Inflammatory macrophage (primary cell): ENCODE measurements at places on chromosomes 12 and 14.
A peak's percentile ranks its signal among the peaks of the same experiment; 100 is the strongest.

DNA sequence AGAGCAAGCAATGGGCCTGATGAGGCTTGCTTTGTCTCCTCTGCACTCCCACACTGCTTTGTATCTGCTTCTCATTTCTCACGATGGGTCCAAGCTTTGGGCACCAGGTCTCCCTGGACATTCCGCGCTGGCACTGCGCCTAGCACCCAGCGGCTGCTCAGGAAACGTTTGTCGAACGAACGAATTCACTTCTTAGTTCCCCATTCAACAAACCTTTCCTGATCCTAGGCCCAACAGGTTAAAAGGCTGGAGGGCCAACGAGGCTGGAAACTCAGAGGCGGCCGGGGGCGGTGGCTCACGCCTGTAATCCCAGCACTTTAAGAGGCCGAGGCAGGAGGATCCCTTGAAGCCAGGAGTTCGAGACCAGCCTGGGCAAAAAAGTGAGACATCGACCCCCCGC is 1.0 kb upstream of the GLRX5 start:
- peak; percentile 7 for DNase-seq

- no peak for DNase-seq
Measured at GRCh38 chr14:37320106-37320505, 122.4 kb downstream of the MIPOL1 start.

- no peak for DNase-seq
Measured at GRCh38 chr14:98290596-98290995, 981.4 kb downstream of the BCL11B start.

DNA sequence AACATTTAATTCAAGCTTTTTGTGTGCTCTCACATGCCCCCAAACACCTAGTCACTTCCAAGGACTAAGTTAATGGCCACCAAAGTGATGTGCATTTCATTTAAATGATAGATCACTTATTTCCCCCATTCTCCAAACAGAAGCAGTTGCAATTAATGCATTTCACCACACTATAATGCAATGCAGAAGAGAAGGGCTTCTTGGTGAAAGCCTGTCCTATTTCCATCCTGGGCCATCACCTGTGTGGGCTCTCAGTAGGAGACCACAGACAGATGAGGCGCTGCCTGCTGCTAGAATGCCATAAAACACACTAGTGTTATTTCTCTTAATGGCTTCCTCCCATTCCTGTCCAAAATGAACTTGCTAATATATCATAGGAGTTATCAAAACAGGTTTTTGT is 151.2 kb downstream of the GPR65 start:
- no peak for DNase-seq
